ENCODE measurements at places on chromosomes 2 and 18.

- DNase-seq, result no peak
Observed at GRCh38 chr2:118834440-118834810, 13.0 kb downstream of the EN1 start.

DNA sequence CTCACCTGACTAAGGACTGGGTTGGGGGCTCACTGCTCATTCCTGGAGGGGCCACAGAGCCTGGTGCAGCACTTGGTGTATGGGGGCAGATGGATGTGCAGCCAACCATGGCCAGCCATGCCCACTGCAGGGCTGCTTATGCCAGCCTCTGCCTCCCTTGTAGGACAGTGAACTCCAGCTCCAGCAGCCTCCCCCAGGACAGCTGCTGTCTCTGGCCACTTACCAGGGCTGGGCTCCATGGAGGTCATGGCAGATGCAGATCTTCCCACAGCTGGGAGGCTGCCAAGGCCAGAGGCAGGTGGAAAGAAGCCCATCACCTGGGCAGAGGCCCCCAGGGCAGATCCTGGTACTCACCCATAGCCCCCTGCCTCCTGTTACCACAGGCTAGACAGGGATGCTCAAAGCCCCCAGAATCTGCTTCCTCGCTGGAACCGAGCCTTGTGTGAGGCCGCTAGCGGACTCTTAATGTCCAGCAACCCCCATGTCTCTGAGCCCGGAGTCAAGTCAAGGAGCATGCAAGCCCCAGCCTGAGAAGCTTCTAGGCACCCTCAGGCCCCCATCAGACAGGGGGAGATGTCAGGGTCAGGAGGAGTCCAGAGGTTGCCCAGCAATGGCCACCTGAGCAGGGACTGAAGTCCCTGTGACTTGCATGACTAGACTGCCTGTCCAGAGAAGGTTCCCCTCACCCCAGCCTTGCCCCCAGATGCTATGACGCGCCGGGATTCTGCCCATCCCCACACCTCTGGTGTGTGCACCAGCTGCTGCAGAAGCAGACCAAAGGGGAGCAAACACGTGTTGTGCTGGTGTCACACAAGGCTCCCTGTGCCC is 123.6 kb downstream of the TWIST2 start:
- DNase-seq, result no peak

GRCh38 chr2:225582355-225583116 is 183.0 kb downstream of the NYAP2 start:
- no peak for DNase-seq

DNA sequence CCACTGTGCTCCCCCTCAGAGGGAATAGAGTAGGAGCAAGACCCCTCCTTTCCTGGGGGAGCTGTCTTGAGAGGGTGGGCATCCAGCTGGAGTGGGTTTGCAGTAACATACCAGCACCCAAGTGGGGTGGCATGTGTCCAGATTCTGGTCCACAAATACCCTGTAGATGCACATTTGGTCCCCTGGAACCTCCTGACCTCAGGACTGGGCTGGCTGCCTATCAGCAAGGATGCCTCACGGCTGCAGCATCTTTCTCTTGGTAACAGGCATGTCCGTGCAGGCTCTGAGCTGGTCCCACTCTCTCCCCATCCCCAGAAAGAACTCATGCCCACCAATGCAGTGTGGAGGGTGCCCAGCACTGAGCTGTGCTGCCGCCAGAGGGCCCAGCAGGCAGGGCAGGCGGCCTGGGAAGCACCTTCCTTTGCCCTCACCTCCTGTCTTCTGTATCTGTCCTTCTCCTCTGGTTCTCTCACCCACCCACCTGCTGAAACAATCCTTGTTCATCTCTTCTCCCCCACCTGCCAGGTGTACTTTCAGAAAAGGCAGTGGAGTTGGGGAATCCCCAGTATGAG is 47.4 kb downstream of the ITGB1BP1 start:
- DNase-seq, result no peak

GRCh38 chr18:9838144-9838877 is 47.5 kb upstream of the TXNDC2 start:
- DNase-seq, result no peak

DNA sequence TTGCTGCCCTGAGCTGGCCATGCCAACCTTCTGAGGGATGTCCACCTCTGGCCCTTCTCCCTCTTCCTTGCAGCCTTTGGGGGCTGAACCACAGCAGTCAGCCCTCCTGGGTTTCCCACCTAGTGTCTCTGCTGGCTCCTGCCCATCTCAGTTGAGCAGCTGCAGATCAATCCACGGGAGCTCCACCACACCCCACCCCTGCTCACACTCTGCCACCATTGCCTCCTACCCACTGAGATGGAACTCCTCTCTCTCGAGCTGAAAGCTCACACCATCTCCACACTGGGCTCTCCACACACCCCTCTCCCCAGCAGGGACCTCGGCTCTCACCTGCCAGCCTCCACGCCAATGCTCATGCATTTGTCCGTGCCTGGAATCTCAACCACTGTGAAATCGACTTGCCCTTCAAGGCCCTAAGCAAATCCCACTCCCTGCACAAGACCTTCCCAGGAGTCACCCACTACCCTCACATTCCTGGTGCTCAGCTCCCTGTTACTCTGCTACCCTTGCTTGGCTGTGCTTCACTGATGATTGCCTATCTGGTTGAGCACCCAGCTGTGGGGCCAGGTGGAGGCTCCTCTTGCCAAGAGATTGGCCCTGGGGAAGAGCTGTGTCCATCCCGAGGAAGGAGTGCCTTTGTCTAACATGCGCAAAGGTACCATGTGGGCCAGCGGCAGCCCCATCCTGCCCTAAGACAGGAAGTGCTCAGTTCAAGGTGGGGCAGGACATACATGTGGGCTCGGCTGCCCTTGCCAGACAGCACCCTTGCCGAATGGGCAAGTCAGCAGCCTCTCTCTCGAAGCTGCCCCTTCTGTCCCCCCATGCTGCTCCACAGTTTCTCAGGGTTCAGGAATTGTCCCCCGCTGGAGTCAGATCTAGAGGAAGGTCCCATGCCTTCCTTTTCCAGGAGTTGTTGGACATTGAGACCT is 208.7 kb downstream of the CYP26B1 start:
- no peak for DNase-seq

DNA sequence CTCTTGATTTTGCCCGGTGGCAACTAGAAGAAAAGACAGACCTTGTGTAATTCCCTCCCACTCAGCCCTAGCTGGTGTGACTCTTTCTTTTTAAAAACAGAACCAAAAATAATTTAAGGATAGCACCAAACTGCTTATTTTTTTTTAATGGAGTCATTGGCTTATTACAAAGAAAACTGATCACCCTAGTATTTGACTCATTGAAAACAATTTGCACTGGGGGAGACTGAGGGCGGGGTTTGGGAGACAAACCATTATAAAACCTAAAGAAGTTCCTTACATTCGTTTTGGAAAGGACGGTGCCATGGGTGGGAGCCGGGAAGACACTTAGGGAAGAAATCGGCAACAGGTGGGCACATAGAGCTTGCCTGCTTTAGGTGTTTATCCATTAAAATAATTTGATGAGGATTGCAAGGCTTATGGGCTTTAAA is 2.5 kb downstream of the PAX3 start:
- no peak for DNase-seq

DNA sequence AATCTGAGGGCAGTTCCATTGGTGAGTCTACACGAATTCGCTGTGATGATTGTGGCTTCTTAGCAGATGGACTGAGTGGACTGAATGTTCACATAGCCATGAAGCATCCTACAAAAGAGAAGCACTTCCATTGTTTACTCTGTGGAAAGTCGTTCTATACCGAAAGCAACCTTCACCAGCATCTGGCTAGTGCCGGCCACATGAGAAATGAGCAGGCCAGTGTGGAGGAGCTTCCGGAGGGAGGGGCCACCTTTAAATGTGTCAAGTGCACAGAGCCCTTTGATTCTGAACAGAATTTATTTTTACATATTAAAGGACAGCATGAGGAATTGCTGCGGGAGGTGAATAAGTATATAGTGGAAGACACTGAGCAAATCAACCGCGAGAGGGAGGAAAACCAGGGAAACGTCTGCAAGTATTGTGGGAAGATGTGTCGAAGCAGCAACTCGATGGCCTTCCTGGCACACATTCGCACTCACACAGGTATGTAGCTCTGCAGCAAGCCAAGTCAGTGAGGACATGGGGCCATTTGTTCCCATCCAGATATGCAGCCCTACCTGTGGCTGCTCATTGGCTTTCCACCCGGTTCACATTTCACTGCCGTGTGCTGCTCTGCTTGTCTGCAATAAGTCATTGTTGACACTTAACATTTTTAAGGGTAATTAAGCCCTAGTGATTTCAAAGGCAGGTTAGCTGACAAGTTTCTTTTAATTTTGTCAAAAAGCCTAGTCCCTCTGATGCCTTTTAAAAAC is 37.7 kb downstream of the ZNF407 start:
- no peak for DNase-seq

DNA sequence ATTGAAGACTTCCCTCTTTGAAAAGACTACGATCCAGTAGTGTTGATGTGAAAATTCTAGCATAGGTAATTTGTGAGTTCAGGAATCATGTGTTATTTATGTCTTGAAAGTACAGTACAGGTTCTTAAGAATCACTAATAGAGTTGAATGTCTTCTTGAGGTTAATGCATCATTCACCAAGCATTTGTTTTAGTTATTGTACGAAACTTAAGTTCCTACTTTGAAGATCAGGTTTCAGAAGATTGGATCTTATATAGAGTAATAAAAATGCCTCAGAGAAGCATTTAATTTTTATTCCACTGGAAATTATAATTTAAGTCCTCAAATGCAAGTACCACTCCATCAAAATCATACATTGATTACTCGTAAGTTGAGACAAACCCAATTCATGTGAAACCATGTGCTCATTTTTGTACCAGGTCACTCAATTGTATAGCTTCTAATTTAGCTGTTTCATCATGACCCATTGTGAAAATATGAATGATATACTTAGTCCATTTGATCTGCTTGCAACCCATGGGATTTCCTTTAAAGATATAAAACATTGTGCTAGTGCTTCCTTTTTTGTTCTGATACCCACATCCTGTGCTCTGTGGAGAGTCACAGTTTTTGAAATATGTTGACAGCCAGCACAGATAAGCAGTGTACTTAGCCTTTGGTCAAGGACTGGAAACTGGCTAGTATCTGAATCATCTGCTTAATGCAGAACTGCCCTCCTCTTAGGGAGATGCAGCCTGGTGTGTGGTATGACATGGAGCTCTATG is 22.5 kb upstream of the RAB27B start:
- peak; percentile 32 for DNase-seq
